ENCODE measurements at places on chromosomes 12 and 14.
A peak's percentile ranks its signal among the peaks of the same experiment; 100 is the strongest.

DNA sequence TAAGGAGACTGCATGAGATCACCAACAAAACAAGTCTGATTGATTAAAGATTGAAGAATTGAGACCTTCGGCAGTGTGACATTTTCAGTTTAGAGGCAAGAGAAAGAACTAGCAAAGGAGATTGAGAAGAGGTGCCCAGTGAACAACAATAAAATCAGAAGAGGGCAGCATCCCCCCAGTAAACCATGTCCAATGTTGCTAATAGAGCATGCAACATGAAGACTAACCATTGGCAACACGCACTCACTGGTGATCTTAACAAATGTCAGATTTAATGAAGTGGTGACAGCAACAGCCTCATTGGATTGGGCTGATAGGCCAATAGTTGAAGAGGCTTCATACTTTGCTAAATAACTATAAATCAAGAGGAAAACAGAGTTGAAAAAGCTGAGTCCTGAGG, 20.7 kb upstream of the TAS2R14 start:
- DNase-seq = peak; percentile 65

DNA sequence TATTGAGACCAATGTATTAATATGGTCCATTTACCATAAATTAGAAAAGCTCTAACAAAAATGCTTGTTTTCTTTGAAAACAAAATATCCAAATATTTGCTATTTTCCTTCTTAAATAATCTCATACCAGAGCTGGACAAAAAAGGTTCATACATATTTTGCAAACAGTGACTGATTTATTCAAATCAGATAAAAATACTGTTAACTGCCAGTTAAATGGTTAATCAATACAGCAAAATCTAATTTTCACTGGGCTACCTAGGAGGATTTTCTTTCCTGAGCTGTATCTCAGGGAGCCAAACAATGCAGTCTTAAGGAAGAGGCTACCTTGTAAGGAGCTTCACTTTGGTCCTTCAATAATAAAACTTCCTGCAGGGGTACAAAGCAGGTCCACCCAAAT, 2.0 kb downstream of the FERMT2 start:
- no peak for DNase-seq

- DNase-seq = no peak
Measured at GRCh38 chr12:2258025-2258424, 205.2 kb downstream of the CACNA1C start.

DNA sequence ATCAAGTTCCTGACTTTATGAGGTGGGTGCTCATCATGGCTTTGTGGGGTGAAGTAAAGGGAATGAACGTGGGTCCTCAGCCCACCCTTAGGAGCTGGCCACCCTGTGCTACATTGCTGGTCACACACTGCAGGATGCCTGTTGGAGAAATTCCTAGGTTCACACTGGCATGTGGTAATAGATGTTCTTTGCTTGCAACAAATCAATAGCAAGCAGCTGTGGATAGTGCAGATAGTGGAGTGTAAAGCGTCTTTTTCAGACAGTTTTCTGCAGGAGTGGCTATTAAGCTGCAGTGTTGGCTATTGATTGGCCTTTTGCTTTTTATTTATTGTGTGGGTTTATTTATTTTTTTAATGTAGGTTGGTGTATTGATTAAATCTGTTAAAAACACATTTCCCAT, 822.7 kb downstream of the NRXN3 start:
- DNase-seq = no peak

DNA sequence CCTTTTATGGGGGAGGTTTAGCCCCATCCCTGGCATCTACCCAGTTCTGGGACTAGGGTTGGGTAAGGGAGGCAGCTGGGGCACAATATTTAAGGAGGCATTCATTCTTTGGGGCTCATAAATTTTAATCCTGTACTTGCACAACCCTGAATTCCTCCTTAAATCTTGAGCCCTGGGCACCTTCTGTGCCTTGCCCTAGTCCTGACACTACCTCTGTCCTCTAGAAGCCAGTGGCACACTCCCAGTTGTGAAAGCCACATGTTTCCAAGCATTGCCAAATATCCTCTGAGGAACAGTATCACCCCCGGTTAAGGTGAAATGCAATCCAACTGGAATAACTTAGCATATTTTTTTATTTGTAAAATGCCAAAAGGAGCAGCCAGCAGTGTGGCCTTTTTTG, 36.6 kb downstream of the SLC16A7 start:
- no peak for DNase-seq

DNA sequence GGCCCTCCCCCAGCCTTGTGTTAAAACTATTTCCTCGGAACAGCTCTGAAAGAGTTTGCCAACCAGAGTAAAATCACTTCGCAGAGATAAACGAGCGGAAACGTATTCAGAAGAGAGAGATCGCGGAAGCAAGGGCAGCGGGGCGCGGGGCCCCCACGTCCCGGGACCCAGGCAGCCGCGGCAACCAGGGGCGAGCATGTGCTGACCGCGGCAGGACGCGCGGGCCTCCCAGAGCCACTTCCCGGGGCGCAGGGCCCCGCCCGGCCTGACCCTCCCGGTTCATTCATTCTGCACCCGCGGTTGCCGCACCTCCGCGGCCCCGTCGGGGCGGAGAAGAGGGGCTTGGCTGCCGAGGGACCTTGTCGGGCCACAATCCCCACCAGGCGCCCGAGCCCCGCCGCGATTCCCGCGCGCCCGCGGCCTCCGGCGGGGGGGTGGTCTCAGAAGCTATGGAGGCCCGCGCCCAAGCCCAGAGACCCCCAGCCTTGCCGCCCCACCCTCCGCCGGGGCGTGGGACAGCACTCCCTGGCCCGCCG, 598 bp downstream of the UBE2N start:
- peak; percentile 25 for DNase-seq

DNA sequence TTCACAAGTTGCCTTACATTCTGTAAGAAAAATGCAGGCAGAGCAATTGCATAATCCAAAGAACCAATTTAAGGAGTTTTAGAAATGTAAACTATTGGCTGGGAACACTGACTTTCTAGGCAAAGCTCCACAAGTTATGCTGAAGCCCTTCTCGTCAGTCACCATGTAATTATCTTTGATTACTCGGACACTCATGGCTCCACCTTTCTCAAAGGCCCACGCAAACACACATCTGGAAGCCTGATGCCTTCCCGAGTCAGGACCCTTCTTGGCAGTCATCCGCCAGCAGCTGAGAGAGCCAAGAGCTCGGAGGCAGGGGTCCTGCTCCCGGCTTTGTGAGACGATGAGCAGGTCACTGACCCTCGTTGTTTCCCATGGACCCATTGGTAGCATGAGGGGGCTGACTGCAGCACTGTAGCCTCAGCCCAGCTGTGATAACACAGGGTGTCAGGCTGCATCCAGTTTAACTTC, 202.2 kb downstream of the TMEM132D start:
- no peak for DNase-seq

DNA sequence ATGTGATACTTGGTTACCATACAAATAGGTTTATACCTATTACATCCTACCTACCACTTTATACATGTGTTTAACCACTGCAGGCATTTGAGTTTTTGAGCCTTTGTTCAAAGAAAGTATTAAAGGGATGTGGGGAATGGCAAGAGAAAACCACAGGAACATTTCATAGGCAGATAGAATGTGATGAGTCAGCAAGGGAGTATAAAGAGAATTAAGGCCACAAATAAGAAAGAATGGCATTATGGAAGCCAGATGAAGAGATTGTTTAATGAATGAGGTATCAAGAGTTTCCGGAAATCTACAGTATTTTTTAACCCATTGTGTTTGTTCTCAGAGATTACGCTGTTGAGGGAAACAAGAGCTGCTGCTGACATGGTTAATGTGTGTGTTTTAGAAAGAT, 66.9 kb downstream of the METTL25 start:
- no peak for DNase-seq

DNA sequence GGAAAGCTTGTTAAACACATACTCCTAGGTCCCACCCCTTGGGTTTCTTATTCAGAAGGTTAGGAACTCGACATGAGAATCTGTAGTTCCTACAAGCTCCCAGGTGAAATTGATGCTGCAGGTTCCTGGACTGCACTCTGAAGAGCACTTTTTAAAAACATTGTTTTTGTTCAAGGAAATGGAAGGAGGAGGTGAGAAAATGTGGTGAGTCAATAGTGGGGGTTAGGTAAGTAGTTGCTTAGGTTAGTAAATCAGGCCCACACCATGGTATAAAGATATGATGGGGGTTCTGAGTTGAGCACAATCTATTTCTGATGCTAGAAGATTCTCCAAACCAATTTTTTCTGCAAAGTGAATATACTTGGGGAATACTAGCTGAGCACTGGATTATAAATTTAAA, 450.3 kb downstream of the CCDC91 start:
- DNase-seq = no peak

- no peak for DNase-seq
Measured at GRCh38 chr12:119235197-119235751, 56.5 kb downstream of the HSPB8 start.

GRCh38 chr12:14554281-14555007, 13.2 kb downstream of the PLBD1 start:
- no peak for DNase-seq
